ENCODE measurements at places on chromosomes 12 and 14. TPM values are rescaled to one million over a fixed set of nuclear protein-coding genes. Genes with fewer than 3 reads are reported as not detected.

The MMP14 gene
- total RNA-seq, result 83.9 TPM

DNA sequence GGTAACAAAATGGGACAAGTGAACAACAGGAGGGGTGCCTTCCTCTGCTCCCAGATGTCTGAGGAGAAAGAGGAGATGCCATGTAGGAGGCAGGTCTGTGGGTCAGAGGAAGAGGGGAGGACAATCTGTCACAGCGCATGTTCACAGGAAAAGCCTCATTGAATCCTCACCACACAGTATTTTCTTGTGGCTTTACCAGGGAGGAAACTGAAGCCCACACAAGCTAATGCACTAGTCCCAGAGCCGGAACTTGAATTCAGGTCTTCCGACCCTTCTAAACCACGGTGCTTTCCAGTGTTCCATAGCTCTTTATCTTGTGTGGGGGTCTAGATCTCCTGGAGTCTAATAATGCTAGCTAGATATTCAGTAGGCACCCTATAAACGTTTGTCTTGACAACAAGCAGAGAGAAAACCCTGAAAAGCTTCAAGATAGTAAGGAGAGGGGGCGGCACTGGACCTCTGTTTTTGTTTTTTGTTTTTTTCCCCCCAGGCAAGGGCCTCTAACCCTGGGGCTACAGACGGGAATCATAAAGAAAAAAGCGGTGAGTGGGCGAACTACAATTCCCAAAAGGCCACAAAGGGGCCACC, 371 bp upstream of the SHMT2 start:
- no peak for DNase-seq

DNA sequence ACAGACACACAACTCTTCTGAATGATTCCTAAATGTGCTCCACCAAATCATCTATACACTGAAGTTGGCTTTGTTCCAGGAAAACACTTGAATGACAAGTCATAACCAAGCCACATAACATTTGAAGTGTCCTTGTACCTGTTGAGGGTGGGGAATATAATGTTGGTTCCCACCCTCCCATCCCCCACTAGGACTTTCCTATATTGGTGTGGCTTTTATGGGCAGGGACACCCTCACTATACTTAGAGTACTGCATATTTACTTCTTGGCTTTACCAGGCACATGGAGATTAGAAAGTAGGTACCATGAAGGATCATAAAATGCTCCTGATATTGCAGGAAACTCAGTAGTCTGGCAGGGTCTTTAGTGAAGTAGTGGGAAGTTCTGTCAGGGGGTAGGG, 9.7 kb upstream of the BHLHE41 start:
- no peak for DNase-seq

- DNase-seq, result peak; percentile 10
Observed at GRCh38 chr12:4911316-4911994, 1.8 kb downstream of the KCNA1 start.

The STRAP gene
- 196 TPM for total RNA-seq

DNA sequence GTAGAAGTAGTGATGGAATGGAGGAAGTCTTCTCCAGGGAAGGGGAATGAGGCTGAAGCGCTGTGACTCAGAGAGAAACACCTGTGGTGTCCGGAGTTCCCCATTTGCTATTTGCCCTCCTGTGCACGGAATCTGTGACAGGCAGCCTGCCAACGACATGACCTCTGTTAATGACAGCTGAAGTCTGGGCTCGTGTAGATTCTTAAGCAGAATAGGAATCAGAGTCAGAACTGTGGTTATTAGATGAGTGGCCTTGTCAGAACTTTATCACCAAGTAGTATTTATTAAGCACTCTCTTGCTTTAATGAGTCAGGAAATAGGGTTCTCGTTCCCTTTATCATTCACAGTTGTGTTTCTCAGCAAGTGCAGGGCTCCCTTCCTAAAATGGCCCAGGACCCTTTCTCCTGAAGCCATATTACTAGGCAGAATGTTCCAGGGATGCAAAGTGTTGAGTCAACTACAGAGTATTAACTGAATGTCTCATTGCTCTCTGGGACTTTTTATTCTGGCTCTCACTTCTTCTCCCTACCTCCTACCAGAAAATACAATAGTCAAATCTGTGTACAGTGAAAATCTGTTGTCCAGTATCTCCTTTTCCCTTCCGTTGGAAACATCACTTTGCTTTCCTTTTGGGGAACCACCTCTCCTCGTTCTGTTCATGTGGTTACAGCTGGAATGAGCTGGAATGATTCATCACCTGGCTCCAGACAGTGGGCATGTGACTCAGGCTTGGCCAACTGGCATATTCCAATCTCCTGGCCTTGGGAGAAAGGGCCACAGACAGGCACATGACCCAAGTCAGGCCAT, 77.8 kb upstream of the MAX start:
- DNase-seq, result no peak

DNA sequence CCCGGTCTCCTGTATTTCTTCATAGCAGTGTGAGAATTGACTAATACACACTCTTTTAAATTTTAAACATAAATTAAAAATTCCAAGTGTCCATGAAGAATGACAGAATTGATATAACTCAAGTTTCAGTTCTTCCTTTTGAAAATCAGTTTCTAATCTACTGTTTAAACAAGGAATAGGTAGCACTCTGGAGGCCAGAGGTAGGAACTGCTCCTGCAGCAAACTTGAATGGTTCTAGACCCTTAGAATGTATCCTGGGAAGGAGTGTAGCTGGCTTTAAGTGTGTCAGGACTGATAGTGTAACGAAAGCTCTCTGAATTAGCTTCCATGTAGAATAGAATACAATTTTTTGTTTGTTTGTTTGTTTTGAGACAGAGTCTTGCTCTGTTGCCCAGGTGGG, 76.8 kb downstream of the AKAP6 start:
- DNase-seq, result no peak

- no peak for DNase-seq
Observed at GRCh38 chr12:105427883-105428282, 97.4 kb downstream of the C12orf75 start.

- DNase-seq, result no peak
Observed at GRCh38 chr14:55546212-55546874, 33.7 kb upstream of the KTN1 start.

DNA sequence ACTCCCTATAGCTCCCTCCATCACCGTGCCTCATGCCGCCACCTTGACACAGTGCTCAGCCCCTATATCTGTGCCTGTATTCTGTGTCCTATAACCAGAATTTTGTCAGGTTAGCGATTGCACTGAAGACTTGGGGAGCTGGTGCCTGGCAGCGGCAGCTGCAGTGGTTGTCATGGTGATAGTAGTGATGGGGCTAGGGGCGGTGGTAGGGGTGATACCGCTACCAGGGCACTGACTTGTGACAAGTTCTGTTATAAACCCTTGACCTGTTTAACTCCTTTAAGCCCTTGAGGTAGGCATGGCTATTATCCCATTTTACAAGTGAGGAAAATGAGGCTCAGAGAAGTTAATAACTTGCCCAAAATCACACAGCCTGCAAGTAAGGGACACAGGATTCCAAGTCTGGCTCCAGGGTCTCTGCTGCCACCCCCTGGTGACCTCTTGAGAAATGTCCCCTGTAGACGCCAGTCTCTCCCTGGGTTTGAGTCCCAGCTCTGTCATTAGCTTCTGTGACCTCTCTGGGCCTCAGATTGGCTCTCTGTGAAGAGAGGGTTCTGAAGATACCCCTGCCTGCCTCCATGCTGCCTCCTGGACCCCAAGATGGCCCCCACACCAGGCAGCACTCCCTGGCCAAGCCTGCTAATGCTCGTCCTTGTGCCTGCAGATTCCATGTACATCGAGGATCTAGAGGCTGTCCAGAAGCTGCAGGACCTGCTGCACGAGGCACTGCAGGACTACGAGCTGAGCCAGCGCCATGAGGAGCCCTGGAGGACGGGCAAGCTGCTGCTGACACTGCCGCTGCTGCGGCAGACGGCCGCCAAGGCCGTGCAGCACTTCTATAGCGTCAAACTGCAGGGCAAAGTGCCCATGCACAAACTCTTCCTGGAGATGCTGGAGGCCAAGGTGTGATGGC, 121.9 kb downstream of the ESRRB start:
- peak; percentile 37 for DNase-seq

The SLC16A7 gene
- 4.1 TPM for total RNA-seq

GRCh38 chr12:19462406-19462805, 23.1 kb downstream of the AEBP2 start:
- DNase-seq, result no peak

DNA sequence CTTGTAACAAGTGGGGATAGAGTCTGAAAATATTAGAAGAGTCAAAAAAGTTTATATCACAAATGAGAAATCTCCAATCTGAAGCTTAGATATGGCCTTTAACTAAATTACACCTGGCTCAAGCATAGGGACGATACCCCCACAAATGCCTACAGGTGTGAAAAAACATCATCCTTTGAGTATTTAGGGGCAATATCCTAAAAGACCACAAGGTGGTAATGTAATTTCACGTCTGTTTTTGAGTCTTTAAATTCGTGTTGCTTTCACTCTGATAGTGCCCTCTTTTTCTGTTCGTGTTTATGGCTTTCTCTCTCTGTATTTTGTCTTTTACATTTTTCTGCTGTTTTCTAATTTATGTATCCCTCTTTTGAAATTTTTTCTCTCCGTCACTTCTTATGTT, 84.3 kb downstream of the ETNK1 start:
- no peak for DNase-seq

GRCh38 chr12:48943221-48943620, 14.1 kb downstream of the ARF3 start:
- DNase-seq, result no peak

The TAS2R7 gene
- not detected for total RNA-seq

DNA sequence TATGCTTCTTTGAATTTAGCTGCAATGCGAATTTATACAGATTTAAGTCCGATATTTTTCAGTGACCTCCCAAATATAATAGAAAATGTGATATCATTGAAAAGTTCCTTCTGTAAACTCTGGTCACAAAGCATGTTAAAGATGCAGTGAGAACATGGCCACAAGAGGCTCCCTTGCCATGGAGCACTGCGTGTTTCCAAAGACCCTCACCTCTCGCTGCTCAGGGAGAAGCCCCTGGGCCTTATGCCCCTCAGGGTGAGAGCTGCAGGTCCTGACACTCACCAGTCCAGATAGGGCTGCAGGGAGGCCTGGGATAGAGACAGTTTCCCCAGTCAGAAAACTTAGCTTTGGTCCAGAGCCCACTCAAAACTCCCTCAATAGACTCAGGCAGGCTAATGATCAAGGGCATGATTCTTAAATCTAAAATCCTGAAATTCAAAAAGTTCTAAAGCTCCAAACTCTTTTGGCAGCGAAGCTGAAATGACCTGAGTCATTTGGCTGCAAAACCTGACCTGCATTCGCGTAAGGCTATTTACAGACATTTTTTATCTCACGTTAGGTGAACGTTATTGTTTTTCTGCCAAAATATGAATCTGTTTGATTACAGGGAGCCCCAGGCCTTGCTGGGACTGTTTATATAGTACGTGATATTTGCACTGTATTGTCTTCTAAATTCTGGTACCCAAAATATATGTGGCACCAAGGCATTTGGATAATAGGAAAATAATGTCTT, 67.8 kb downstream of the CAPZA3 start:
- DNase-seq, result peak; percentile 46

- DNase-seq, result no peak
Observed at GRCh38 chr14:65200454-65200853, 98.1 kb upstream of the MAX start.

The RNASE3 gene
- not detected for total RNA-seq

GRCh38 chr12:105860561-105861207, 278.1 kb downstream of the NUAK1 start:
- DNase-seq, result no peak

- no peak for DNase-seq
Observed at GRCh38 chr14:63257299-63257698, 53.1 kb downstream of the RHOJ start.

- DNase-seq, result no peak
Observed at GRCh38 chr12:96445691-96446583, 43.4 kb upstream of the CFAP54 start.

The RNU4-1 gene
- total RNA-seq, result 2,477 TPM

The TMEM119 gene
- total RNA-seq, result 0.20 TPM

DNA sequence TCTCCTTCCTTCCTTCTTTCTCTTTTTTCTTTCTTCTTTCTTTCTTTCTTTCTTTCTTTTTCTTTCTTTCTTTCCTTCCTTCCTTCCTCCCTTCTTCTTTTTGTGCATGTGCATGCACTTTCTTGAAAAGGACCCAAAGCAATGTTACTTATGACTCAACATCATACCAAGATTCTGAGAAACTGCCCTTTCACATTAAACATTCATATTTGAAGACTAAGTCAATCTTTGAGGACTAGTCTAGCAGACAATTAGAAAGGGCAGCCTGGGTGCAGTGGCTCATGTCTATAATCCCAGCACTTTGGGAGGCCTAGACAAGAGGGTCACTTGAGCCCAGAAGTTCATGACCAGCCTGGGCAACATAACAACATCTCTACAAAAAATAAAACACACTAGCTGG, 212.8 kb upstream of the KITLG start:
- no peak for DNase-seq

- no peak for DNase-seq
Observed at GRCh38 chr12:20039562-20039961, 328.8 kb upstream of the PDE3A start.

DNA sequence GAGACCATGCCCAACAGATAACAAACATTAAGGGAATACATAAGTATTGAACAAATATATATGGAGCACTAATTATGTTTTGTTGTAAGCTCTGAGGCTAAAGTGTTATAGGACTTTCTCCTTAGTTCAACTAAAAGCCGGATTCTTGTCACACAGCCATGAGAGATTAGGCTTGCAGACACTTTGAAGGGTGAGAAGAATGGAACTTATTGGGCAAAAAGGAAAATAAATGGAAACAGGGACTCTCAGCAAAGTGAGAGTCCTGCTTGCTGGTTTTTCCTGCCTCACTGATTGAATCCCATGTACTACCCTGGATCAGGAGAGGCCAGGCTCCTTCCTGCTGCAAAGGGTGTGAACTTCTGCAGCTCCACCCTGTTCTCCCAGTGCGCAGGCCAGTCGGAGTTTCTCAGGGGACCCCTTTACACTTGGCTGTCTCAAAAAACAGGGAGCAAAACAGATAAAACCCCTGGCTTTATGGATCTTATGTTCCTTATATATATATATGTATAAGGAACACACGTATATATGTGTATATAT, 77.1 kb upstream of the FUT8 start:
- no peak for DNase-seq

DNA sequence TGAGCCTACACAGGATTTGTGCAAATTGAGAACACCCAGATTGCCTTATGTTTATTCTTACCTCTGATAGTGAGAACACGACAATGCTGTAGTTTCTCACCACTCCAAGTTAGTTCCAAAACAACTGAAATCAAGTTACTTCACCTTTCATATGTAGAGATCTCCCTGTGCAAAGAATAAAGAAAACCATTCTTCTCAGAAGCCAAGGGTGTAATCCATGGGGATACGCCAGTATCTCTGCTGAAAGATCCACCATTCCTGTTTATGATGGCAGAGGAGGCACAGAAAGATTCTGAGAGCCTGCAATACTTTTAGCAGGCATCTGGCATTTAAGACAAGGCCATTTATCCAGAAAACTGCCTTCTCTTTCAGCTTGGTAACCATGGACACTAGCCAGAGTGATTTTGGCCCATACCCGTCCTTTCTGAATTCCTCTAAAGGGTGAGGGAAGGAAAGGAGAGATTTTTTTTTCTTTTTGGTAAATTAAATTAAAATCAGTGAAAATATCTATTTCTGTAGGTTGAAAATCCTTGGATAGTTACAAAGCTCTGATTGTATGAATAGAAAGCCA, 355.4 kb upstream of the FAR2 start:
- DNase-seq, result no peak

The DIO2 gene
- 0.04 TPM for total RNA-seq

- DNase-seq, result no peak
Observed at GRCh38 chr12:123916729-123917128, 55.9 kb downstream of the CCDC92 start.

Data from WTC11 (cell line).